Amniotic epithelial cell (primary cell): ENCODE measurements at places on chromosomes 2 and 18.

GRCh38 chr2:181072486-181073235, 92.3 kb downstream of the UBE2E3 start:
- DNase-seq: peak; percentile 71

GRCh38 chr18:23745366-23745765, 56.1 kb downstream of the LAMA3 start:
- DNase-seq: no peak

GRCh38 chr2:10486601-10487079, 38.5 kb upstream of the ODC1 start:
- DNase-seq: no peak

GRCh38 chr2:39377226-39377939, 59.7 kb downstream of the MAP4K3 start:
- DNase-seq: peak; percentile 22

DNA sequence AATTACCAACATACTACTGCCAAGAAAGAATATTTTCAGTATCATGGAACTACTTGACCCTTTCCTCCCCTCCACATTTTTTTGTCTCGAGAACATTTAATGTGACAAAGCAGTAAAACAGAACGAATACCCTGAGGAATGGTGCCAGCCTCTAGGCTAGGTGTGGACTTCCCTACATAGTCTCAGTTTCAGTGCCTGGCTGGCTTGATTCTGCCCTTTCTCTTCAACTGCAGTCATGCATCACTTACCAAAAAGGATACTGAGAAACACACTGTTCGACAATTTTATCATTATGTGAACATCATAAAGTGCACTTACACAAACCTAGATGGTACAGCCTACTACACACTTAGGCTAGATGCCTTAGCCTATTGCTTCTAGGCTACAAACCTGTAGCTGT, 305.3 kb upstream of the HNRNPA3 start:
- DNase-seq: no peak

DNA sequence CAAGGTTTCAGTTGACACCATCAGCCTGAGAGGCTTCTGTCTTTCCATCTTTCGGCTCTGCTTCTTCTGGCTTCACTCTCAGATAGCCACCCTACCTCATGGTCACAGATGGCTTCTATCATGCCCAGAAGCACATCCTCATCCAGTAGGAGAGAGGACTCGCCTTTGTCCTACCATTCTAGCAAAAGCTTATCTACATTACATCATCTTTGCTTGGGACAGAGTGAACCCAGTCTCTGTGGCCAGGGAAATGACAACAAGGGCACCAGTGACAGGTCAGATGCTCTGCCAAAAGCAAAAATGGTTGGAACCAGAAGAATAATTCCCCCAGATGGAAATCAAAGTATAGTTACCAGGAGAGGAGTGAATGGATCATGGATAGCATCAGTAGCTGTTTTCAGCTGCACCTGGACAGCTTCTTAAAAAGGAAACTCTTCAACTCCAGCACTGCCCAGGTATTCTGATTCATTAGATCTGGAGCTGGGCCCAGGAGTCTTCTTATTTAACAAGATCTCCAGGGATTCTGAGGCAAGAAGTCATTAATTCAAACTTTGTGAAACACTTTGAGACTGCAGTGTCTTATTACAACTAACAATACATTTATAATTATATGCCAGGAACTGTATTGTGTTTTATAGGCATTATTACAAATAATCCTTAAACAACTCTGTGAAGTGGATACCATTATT, 257.7 kb upstream of the UBE2E3 start:
- DNase-seq: peak; percentile 79

DNA sequence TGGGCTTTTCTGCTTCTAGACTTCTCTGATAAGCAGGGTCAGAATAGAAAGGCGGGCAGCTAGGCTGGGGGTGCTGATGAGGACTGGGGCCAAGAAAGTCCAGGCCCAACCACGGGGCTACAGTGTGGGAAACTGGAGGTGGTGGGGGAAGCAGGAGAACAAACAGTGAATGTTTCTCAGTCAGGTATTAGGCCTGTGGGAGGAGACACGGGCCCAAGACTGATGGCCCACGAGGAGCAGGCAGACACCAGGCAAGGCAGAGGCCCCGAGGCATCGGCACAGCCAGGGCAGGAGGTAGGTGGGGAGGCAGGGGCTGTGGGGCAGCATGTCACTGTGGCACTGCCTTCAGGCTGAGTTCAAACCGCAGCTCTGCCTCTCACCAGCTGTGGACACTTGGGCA, 40.7 kb downstream of the KCNIP3 start:
- no peak for DNase-seq

- peak; percentile 67 for DNase-seq
These were observed 33.6 kb downstream of the DGKD start for GRCh38 chr2:233387667-233388528.

DNA sequence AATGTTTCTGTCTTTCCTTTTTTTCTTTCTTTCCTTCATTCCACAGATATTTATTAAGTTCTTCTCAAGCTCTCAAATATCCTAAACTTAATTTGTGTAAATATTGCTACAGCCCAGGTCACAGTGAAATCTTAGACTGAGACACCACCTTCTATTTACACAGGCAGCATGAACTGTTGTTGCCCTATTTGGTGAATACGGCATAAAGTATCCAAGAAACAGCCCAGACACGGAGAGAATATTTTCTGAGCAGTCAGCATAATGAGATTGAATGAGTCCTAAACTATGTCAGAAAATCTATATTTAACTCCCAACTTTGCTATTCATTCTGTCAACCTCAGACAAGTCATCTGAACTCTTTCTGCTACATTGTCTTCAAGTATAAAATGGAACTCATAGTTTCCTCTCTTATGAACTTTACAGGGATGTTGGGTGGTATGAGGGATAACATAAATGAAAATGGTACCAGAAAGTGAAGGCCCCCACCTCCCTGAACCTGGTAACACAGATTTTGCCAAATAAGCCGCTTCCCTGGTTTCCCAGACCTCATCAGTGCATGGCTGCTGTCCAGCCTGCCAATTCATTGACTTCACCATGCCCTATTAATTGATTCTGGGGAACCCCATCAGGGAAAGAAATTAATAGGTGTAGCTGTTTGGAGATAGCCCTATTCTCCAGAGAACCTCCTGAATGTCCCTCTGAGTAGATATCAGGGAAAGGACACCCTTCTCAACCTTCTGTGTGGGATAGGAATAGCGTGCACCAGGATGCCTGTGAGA, 235.9 kb downstream of the SETBP1 start:
- DNase-seq: no peak

DNA sequence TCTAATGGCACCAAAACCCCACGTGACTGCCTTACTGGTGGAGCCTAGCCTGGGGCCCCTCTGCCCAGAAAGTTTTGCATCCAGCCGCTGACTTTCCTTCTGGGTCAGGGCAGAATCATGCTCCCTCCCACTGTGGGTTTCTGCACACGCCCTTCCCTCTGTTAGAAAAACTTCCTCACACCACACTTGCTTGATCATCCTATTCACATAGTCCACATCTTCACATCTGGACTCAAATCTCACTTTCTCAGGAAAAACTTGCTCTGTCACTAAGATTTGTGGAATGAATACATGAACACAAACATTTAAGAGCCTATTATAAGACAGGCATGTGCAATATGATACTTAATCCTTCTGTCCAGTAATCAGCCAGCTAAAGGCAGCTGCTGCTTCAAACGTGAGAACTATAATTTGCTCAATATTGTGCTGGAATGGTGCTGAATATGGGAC, 274.7 kb downstream of the RND3 start:
- DNase-seq: peak; percentile 54

DNA sequence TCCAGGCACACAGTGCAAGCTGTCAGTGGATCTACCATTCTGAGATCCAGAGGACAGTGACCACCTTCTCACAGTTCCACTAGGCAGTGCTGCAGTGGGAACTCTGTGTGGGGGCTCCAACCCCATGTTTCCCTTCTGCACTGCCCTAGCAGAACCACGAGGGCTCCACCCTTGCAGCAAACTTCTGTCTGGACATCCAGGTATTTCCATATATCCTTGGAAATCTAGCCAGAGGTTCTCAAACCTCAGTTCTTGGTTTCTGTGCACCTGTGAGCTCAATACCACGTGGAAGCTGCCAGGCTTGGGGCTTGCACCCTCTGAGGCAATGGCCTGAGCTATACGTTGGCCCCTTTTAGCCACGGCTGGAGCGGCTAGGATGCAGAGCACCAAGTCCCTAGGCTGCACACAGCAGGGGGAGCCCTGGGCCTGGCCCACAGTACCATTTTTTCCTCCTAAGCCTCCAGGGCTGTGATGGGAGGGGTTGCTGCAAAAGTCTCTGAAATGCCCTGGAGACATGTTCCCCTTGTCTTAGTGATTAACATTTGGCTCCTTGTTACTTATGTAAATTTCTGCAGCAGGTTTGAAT, 77.5 kb downstream of the MAP4K3 start:
- DNase-seq: no peak

DNA sequence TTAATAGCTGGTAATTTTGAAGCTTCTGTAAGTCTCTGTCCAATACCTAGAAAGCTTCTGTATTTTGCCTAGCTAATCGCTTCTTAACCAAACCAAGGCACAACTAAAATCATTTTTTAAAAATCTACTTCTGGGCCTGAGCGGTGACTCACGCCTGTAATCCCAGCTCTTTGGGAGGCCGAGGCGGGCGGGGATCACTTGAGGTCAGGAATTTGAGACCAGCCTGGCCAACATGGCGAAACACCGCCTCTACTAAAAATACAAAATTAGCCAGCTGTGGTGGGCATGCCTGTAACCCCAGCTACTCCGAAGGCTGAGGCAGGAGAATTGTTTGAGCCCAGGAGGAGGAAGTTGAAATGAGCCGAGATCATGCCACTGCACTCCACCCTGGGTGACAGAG, 148.6 kb upstream of the FIGN start:
- DNase-seq: no peak

DNA sequence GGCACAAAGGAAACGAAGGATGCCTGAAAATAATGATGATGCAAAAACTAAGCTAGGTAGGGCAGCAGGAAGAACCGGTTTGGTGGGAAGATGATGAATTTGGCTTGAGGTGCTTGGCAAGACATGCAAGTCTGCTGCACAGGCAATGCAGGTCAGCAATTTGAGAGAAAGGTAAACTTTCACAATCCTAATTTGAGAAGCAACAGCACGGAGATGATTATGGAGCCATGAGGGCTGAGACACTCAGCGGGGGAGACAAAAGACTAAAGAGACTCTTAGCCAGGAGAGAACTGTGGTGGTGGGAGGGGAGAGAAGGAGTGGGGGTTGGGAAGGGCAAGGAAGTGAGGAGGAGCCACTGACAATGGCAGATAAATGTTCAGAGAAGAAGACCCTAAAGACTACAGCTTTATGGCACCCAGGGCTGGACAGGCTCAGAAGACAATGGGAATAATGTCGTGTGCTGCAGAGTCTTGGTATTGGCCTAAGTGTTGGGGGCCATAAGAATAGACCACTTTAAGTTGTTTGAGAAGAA, 19.4 kb upstream of the RNF149 start:
- no peak for DNase-seq

- DNase-seq: no peak
These were observed 30.1 kb downstream of the TMEM18 start for GRCh38 chr2:647003-647560.

DNA sequence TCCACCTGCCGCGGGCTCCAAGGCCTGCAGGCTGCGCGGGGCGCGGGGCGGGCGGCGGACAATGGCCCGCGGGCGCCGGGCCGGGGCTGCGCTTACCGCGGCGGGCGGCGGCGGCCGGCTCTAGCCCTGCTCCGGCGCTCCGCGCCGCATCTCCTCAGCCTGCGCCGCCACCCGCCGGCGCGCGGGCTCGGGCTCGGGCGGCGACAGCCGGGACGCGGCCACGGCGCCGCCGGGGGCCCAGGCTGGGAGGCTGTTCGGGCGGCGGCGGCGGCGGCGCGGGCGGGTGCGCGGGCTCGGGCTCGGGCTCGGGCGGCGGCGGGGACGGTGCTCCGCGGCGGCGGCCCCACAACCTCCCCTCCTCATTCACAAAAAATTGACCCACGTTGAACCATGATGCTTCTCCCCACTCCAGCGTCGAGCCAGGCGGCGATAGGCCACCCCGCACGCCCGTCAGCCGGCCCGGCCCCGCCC, at the start of gene HDAC4:
HDAC4 (minus strand) TSS at position 425 of the 471 bp plus-strand sequence. CDS start 48,321 bp downstream, outside the sequence.
- no peak for DNase-seq
